T-helper 2 cell treated with Interferon-gamma antibody and Interleukin-4, amounts not matched to agents 5 μg/mL and 100 μg/mL, for 36 hours (primary cell): ENCODE measurements at places on chromosomes 2 and 18.
A peak's percentile ranks its signal among the peaks of the same experiment; 100 is the strongest.

- H3K27me3 ChIP-seq = no peaks in the 10 kb centered on the region
- H3K27ac ChIP-seq = no peak overlapping the region
- H3K4me1 ChIP-seq = no peaks in the 10 kb centered on the region
- H3K4me3 ChIP-seq = no peak overlapping the region
- no peaks in the 10 kb centered on the region for H3K36me3 ChIP-seq
- no peak for DNase-seq
Observed at GRCh38 chr18:67730886-67731285, 214.4 kb upstream of the DSEL start.

DNA sequence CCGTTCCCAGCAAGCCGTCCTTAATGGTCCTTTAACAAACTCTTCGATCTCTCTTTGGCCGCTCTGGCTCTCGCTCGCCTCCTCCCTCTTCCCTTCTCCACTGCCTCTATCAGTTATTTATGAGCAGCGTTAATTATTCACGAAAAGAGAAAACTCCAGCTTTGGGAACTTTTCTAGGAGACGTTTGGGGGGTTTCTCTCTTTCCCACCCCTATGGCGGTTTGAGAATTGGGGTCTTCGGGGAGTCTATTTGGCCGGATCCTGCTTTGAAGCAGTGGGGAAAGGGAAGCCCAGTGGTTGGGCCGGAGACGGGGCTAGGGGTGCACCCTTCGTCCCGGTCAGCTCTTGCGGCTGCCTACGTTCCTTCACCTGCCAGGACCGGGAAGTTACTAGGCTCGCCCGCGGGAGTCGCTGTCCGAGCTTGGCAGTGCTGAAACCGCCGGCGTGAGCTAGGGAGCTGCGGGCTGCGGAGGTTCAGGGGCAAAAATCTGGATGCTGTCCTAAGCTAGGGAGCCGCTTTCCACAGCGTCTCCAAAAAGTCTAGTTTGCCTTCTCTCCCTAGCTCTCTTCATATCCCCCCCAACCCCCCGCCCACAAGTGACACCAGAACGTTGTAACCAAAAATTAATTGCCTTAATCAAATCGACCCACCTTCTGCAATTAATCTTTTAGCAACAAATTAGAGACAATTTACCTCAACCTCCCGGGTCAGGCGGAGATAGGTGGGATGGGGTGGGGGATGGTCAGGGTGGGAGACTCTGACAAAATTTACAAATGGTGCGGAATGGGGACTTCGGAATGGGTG, 8.9 kb upstream of the SKOR2 start:
- no peak overlapping the region for H3K27ac ChIP-seq
- DNase-seq = peak; percentile 15
- no peaks in the 10 kb centered on the region for H3K36me3 ChIP-seq
- H3K4me3 ChIP-seq = no peak overlapping the region

GRCh38 chr2:112194482-112194881, 56.3 kb downstream of the FBLN7 start:
- peak overlapping the region; percentile 55 for H3K4me3 ChIP-seq
- no peaks in the 10 kb centered on the region for H3K27me3 ChIP-seq
- peak overlapping the region; percentile 61 for H3K27ac ChIP-seq
- no peak for DNase-seq
- peaks cover 32% of the 10 kb centered on the region for H3K4me1 ChIP-seq

DNA sequence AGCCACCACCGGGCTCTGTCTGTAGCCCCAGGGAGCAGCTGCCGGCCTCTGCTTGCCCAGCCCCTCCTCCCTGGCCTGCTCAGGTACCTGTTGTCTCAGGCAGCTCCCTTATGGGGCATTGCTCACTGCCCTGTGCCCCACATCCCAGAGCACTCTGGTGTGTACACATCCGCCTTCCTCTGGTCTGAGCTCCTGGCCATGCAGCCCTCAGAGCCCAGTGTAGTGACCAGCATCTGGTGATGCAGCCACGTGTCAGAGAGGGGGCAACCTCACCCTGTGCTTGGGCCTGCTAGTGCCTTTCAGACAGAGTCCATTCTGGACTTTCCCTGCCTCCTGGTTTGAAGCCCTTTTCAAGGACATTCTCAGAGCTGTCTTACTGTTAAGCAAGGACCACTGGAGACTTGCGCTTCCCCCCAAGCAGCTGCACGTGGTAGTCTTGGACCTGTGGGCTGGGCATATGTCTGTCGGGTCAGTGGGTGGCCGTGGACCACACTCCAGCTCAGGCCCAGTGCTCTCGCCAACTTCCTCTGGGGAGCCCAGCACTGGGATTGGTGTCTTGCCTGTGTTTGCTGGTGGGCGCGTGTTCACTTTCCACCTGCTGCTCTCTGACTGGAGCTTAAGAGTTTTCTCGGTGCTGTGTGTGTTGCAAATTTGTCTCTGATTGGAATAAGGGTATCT, 30.7 kb downstream of the DGKD start:
- no peaks in the 10 kb centered on the region for H3K27me3 ChIP-seq
- peaks cover 54% of the 10 kb centered on the region for H3K4me1 ChIP-seq
- H3K4me3 ChIP-seq = peak overlapping the region; percentile 86

DNA sequence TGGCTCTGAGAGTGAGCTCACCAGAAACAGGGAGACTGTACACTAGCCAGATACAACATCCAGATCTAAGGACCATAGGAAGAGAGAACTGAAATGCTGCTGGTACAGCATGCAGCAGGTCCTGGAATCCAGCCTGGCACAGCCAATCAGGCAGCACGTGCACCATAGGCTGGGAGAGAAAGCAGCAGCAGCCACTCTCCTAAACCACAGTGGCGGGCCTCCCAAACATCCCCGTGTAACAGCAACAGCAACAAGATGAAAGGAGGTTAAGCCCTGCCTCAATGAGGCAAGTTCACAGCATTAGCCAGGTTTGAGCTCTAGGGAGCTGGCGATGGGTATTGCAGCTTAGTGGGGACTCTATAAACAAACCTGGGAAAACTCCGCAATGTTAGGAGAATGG, 192.0 kb downstream of the EPHA4 start:
- H3K4me1 ChIP-seq = no peaks in the 10 kb centered on the region
- no peak overlapping the region for H3K27ac ChIP-seq
- no peak for DNase-seq
- H3K27me3 ChIP-seq = peaks cover 2% of the 10 kb centered on the region
- H3K4me3 ChIP-seq = no peak overlapping the region

DNA sequence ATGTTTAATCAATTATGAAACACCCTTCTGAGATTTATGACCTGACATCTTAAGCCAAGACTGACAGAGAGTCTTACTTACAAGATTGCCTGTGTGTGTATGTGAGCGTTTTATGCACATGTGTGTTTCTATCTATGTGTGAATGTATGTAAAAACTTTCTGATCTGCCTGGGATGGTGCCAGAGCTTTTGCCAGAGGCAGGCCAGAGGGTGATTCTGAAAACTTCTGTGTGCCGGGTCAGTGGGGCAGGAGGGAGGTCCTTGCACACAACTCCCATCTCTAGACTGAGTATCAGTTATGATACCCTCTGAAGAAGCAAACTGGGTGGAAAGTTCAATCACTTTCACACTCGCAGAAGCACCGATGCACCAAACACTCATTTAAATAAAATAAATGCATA, 335.0 kb upstream of the NT5C1B start:
- H3K27ac ChIP-seq = no peak overlapping the region
- H3K36me3 ChIP-seq = no peaks in the 10 kb centered on the region
- H3K4me1 ChIP-seq = no peaks in the 10 kb centered on the region
- H3K4me3 ChIP-seq = no peak overlapping the region
- H3K27me3 ChIP-seq = no peaks in the 10 kb centered on the region
- no peak for DNase-seq
